ENCODE measurements at places on chromosomes 12 and 14. TPM values are rescaled to one million over a fixed set of nuclear protein-coding genes. Genes with fewer than 3 reads are reported as not detected.

GRCh38 chr14:57382283-57382682 lies 8.1 kb upstream of the NAA30 start:
- peak; percentile 50 for ATAC-seq

Gene PAX9
- total RNA-seq, result 83.6 TPM

Gene KRT6C
- total RNA-seq, result 2,886 TPM

DNA sequence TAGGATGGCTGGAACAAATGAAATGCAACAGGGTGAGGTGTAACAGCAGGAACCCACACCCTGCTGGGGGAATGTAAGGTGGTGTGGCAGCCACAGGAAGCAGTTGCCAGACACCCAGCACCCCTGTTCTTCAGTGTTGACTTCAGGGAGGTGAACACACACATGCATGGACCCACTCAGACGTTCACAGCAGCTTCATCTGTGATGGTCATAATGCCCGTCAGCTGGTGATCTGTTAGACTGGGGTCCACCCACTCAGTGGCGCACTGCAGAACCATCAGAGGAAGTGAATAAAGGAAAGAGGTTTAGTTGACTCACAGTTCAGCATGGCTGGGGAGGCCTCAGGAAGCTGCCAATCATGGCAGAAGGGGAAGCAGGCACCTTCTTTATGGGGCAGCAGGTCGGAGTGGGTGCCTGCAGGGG lies 22.7 kb upstream of the TEX22 start:
- no peak for ATAC-seq

DNA sequence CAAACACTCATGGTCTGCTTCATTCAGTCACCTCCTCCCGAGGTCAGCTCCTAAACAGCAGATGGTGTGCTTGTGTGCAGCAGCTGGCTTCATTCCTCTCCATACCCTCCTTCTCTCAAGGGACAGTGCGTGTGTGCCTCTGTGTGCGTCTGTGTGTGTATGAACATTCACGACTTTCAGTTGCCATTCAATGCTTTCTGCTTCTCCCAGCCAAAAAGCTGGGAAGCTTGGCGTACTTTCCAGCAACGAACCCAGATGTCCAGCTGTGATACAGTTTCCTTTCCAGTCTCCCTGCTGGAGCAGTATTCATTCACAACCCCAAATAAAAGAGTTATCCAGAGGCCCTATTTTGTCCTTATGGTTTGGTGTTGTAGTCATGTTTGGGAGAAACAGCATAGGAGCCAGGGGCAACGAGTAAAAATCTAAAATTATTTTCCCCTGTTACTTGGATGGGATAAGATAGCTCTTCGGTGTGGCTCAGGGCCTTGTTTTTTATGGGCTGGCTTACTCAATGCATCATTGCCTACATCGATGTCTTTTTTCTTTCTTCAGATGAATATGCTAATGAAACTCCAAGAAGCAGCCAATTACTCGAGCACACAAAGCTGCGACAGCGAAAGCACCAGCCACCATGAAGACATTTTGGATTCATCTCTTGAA lies 379.3 kb downstream of the NAV3 start:
- ATAC-seq, result no peak
